Upper lobe of right lung (tissue), 1 donor: ENCODE measurements at places on chromosomes 6 and 20. TPM values are rescaled to one million over a fixed set of nuclear protein-coding genes. Genes with fewer than 3 reads are reported as not detected.

Gene SLC52A3
- 3.6 TPM for total RNA-seq

Gene ISM1
- 4.1 TPM for total RNA-seq

DNA sequence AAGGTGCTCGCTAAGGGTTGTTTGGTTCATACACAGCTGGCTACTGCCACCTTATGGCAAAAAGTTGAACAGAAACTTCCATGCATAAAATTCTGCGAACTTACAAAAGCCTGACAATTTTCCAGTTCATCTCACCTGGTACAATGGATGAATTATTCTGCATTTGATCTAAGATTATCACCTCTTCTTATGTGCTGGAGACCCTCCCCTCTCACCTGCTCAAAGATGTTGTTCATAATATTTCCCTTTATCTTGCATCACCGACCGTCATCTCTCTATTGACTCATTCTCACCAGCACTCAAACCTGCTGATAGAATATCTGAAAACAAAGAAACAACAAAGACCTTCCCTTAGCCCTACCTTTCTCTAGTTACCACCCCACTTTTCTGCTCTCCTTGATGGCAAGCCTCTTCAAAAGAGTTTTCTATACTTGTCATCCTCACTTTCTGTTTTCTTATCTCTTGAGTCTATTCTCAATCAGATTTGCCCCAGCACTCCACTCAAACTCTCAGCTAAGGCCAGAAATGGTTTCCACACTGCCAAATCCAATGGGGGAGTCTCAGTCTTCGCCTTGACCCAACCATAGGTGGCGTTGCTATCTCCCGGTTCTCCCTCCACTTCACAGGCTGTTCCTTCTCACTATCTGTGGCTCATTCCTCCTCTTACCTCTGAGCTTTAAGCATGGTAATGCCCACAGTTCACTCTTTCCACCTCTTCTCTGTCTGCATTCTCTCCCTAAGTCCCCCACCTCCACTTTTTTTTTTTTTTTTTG, 25.8 kb downstream of the SNRNP48 start:
- no peaks in the 10 kb centered on the region for H3K27me3 ChIP-seq
- no peak for DNase-seq
- peaks cover 30% of the 10 kb centered on the region for H3K36me3 ChIP-seq
- no peak overlapping the region for H3K27ac ChIP-seq

Gene HLA-DQA2
- 51.7 TPM for total RNA-seq

DNA sequence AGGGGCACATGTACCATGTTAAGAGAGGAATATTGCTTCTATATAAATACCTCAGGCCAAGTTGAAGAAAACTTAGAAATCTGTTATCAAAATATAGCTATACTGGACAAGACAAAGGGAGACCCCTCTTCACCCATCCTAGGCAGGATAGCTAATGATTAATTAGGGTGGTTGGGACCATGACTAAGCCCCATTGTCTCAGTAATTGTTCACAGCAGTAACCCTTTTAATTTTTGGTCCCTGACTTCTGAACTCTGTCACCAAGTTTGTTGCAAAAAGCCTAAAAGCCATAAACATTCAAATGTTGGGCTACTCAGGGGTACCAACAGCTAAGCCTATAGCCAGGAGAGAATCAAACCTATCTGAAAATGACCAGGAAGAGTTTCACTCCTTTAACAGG, 19.2 kb upstream of the BTN3A2 start:
- no peak overlapping the region for H3K27ac ChIP-seq
- H3K36me3 ChIP-seq = no peaks in the 10 kb centered on the region
- no peaks in the 10 kb centered on the region for H3K27me3 ChIP-seq
- DNase-seq = no peak

GRCh38 chr6:145483191-145483996, 251.9 kb downstream of the EPM2A start:
- no peaks in the 10 kb centered on the region for H3K27me3 ChIP-seq
- H3K27ac ChIP-seq = no peak overlapping the region
- no peak for DNase-seq
- no peaks in the 10 kb centered on the region for H3K4me1 ChIP-seq
